ENCODE measurements at places on chromosomes 11 and 22.

DNA sequence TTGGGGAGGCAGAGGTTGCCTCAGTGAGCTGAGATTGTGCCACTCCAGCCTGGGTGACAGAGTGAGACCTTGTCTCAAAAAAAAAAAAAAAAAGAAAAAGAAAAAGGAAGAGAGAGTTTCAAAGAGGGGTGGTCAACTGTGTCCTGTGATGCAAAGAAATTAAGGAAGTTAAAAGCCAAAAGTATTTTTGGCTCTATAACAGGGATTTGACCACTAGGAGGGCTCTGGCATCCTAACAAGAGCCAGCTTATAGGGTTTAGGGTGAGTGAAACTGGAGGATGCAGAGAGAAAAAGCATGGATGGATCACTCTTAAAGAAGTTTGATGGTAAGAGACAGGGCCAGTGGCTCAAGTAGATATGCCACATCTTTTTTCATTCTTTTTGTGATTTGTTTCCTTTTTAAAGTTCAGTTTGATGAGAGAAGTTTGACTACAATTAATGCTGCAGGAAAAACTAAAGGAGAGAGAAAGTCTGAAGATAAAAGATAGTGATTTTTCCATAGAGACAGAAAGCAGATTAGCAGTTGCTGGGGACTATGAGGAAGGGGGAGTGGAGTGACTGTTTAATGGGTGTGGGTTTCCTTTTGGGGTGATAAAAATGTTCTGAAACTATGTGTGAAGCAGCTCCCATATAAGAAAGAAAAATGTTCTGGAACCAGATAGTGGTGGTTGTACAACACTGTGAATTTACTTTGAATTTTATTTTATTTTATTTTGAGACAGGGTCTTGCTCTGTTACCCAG lies 11.1 kb upstream of the MICAL2 start:
- no peak for DNase-seq

DNA sequence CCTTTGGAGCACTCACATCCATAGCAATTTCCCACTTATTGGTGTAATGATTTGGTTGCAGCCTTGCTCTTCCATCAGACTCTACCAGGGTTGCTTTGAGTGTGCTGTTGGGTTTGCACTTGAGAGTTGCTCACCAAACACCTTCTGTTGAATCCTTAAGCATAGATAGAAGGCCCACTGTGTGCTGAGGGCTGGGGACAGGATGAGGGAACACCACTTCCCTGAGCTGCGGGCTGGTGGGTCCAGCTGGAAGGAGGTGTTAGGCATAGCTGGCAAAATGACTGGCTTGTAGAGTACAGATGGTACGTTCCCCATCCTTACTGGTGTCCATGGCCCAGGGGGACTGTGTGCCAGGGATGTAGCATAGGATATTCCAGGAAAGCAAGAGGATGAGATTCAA lies 3.9 kb downstream of the PRDM11 start:
- no peak for DNase-seq

DNA sequence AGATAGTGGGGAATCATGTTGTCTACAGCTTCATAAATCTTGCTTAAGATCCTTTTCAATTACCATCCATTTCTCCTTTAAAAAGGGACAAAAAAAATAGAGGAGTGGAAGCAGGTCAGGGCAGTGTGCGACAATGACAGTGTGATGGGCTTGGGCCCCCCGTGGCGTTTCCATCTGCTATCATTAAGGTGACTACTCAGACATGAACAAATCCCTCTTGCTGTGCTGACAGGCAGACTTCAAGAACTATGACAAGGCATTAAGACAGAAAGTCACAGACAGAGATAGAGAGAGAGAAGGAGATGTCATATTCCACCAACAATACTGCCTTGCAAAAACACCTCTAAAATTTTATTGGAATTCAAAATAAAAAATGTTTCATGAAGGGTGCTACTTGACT lies 263.2 kb downstream of the DCDC1 start:
- no peak for DNase-seq

DNA sequence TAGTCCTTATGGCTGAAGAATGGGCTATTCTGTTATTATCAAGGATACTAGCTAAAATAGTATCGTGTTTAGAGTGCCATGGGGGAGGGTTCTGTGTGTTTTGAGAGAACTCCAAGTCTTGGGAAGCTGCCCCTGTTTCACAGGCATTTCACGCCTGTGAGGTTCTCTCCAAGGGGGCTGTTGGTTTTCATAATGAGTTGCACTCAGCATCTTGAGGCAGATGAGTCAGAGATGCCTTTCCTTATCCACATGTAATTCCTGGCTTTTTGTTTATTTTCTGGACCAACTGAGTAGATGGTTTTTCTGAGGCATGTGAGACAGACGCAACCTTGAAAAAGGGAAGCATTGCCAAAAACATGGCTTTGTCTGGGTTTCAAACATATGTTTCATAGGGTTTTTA lies 203.7 kb downstream of the ARHGAP42 start:
- DNase-seq: no peak

- no peak for DNase-seq
Measured at GRCh38 chr11:35265755-35266454, 126.9 kb downstream of the CD44 start.

DNA sequence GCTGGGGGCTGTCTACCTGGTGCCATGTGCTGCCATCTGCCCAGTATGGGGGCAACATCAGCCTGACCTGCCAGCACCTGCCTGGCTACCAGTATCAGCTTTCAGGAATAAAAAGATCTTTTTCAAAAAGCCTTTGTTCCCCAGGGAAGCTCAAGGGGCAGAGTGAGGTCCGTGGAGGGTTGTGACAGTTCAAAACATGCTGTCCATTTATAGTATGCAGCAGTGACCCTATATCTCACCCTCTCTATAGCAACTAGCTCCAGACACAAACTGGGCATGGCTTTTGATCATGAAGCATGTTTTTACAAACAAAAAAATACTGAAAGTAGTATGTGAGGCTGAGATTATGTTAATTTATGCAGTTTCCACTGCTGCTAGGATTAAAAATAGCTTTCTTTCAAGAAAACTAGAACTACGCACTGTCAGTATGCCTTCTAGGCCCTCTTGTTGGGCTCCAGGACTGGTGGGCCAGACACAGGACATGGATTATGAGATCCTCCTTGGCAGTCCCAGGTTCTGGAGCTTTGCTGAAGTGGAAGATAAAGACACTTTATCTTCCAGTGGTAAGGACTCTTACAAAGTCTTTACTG lies 23.4 kb downstream of the NAV2 start:
- no peak for DNase-seq

DNA sequence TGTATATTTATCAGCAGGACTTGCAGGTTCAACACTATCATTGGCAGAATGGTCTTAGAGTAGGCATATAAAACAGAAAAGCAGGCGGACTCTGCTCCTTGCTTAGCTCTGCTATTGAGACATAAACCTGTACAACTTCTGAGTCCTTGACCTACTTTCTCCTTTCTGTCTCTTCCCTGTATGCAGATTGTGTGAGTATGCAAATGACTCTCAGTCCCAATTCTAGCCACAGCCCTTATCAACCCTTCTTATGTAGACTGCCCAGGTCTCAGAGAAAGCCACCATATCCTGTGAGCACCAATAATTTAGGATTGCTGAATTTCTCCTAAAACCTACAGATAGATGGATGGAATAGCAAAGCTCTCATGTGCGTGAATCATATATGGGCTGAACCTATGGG lies 367.6 kb upstream of the DDI1 start:
- no peak for DNase-seq

- DNase-seq: no peak
Measured at GRCh38 chr11:70327717-70328116, 57.2 kb downstream of the PPFIA1 start.

- no peak for DNase-seq
Measured at GRCh38 chr11:4375431-4376140, 7.4 kb upstream of the OR52B4 start.

- no peak for DNase-seq
Measured at GRCh38 chr11:43898574-43898973, 17.9 kb downstream of the ALKBH3 start.

Data from stimulated activated CD8-positive, alpha-beta memory T cell treated with anti-CD3 and anti-CD28 coated beads, Interleukin-4, amount 100 ng/mL, for 4 hours (primary cell).